Activated T-helper 1 cell treated with anti-CD3 and anti-CD28 coated beads, Interleukin-2, amount 50 U/mL, for 16 hours (primary cell): ENCODE measurements at places on chromosomes 6 and 20.

DNA sequence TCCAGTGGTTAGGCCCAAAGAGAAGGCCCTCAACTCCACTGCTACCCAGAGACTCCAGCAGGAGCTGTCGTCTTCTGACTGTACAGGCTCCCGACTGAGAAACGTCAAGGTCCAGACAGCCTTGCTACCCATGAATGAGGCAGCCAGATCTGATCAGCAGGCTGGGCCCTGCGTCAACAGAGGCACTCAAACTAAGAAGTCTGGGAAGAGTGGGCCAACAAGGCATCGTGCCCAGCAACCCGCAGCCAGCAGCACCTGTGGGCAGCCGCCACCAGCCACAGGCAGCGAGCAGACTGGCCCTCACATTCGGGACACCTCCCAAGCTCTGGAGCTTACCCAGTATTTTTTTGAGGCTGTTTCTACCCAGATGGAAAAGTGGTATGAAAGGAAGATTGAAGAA is 8.1 kb downstream of the LYRM2 start:
- DNase-seq: no peak

GRCh38 chr20:34022151-34022838 is 28.6 kb downstream of the RALY start:
- DNase-seq: no peak

DNA sequence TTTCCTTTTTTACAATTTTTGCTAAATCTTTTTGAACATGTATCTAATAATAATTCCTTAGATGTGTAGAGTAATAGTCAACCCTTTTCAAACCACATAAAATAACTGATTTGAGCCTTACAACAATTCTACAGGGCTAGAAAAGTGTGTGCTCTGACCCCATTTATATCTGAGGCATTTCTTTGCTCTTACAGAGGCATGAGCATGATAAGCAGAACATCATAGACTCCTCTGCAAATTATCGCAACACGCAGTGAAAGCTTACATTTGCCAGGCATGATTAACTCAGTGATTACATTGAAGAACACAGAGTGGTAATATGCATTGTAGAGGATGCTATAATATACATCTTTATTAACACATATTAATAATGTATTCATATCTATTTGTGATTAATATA is 120.4 kb downstream of the SIM1 start:
- DNase-seq: no peak

DNA sequence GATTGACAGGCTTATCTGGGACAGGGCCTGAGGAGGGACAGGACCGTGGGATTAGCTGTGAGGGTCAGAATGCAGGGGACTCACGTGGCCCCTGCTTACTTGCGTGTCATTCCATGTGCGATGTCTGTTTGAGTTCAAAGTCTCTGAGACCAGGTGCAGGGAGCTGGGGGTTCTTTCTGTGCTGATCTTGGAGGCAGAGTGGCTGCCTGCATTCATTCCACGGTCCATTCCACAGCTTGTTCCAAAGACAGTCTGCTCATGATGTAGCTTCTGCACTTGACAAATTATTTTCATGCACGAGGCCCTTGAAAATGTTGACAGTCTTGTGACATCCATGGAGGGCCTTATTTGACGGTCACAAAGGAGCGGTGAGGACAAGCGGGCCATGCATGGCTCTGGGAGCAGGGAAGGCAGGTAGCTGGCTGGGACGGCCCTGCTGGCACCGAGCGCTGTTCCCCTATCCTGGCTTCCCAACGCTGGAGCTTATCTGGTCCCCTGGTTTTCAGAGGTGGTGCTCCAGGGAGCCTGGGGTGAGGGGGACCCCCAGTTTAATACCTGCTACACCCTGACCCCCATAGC is 156.3 kb upstream of the RNF24 start:
- no peak for DNase-seq

DNA sequence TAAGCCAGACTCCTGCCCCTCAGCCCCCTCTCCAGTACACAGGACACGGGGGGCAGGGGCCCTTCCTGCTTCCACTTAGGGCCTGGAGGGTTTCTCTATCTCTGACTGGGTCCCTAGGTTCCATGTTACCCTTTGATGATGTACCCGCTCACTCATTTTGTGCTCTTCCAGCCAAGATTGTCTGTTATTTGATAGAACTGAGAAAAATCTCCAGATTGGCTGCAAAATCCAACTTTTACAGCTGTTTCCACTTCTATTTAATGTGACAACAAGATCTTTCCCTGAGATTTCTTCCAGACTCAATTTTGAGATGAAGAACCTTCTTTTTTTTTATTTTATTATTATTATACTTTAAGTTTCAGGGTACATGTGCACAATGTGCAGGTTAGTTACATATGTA is 85.7 kb downstream of the TMEM170B start:
- DNase-seq: no peak

- DNase-seq: no peak
These were observed 36.5 kb downstream of the TAB2 start for GRCh38 chr6:149354009-149354408.

DNA sequence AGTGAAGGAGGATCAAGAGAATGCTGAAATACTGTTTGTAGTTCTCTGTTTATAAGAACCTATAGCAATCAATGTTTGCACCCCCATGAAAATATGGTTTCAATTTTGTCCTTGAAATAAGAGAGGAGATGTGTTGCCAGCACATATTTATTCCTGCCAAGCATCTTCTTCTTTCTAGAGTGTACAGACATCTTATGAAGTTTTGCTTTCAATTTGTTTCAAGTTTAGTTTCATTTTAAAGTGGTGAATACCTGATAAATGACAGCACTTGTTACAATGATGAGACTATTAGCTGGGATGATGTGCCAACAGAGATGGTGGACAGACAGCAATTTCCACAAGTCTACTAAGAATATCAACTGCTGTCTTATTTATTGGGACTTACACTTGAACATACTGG is 39.2 kb upstream of the CENPW start:
- no peak for DNase-seq

DNA sequence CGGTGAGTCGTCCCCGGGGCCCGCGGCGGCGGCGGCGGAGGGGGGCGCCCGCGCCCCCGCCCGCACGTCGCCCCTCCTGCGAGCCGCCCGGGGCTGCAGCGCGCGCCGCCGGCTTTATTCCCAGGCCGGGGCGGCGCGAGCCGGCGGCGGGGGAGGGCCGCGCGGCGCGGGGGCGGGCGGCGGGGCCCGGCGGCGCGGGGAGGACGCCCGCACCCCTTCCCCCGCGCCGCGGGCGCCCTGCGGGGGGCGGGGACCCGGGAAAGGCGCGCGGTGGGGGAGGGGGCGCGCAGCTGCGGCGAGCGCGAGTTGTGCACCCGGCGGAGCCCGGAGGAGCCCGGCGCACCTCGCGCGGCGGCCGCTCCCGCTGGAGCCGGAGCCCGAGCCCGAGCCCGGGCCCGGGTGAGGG is 646 bp downstream of the HMGA1 start:
- no peak for DNase-seq

GRCh38 chr20:16760431-16761304 is 12.5 kb downstream of the OTOR start:
- no peak for DNase-seq

DNA sequence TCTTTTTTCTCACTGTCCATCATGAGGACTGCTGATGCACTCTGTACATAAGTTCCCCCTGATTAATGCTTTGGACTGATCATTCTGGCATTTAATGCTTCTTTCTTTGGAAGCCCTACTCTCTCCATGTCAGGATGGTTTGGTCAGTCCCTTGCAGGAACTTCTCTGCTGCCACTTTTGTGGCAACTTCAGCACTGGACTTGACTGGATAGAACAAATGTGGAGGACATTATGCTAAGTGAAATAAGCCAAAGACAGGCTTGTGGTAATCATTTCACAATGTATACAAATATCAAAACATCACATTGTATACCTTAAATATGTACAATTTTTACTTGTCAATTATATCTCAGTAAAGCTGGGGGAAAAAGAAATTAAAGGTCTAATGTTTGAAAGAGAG is 12.2 kb upstream of the BRPF3 start:
- no peak for DNase-seq

DNA sequence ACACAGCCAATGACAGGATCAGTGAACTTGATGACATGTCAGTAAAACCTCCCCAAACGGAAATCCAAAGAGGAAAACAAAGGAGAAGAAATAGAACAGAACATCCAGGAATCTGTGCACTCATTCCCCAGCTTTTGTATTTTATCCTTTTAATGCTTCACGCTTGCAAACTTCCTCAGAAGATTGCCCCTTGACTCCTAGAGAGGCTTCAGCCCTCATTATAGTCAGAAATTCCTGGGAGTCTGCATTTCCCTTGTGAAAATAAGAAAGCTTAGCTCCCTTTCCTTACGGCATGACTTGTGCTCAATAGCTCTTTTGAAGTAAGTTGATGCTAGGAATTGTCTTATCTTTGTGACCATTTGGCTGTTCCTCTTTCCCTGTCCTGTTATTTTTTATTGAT is 313.6 kb upstream of the OPRM1 start:
- DNase-seq: no peak

DNA sequence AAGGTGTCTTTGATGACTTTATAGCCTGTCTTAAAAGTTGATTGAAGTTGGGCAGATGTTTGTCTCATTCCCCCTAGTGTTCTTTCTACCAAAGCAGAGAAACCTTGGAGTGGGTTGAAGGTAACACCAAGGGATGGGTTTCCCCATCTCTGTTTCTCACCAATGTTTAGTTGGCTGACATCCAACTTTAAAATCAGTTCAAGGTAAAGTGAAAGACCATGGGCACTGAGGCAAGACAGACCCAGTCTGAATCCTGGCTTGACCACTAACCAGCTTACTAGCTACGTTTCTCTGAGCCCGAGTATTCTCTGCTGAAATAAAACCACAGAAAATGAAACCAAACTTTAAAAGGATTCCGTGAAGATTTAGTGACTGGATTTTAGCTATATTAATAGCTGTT is 258.9 kb downstream of the KIF16B start:
- DNase-seq: no peak

GRCh38 chr6:141551318-141551717 is 581.4 kb upstream of the GJE1 start:
- DNase-seq: no peak

DNA sequence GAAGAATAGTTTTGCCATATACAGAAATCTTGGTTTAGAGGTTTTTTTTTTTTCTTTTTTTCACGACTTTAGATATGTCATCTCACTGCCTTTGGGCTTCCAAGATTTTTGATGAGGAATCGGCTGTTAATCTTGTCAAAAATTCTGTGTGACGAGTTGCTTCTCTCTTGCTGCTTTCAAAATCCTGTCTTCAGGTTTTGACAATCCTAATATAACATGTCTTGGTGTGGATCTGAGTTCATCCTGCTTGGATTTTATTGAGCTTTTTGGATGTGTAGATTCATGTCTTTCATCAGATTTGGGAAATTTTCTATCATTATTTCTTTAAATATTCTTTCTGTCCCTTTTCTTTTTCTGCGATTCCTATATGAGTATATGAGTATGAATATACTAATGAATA is 61.1 kb downstream of the PLCG1 start:
- no peak for DNase-seq

GRCh38 chr6:83590416-83590815 is 78.1 kb downstream of the PRSS35 start:
- no peak for DNase-seq

DNA sequence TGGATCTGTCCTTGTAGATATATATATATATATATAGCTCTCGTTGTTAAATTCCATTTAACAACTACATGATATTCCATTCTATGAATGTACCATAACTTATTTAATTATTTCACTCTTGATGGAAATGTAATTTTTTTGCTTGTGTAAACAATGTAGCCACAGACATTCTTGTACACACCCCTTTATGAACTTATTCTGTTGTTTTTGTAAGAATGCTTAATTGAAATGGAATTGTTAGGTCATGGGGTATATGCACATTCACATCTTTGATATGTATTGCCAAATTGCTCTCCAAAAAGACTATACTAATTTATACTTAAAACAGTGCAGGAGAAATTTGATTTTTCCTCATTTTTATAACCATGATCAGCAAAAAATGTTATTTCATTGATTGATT is 67.2 kb downstream of the MAP3K4 start:
- no peak for DNase-seq

DNA sequence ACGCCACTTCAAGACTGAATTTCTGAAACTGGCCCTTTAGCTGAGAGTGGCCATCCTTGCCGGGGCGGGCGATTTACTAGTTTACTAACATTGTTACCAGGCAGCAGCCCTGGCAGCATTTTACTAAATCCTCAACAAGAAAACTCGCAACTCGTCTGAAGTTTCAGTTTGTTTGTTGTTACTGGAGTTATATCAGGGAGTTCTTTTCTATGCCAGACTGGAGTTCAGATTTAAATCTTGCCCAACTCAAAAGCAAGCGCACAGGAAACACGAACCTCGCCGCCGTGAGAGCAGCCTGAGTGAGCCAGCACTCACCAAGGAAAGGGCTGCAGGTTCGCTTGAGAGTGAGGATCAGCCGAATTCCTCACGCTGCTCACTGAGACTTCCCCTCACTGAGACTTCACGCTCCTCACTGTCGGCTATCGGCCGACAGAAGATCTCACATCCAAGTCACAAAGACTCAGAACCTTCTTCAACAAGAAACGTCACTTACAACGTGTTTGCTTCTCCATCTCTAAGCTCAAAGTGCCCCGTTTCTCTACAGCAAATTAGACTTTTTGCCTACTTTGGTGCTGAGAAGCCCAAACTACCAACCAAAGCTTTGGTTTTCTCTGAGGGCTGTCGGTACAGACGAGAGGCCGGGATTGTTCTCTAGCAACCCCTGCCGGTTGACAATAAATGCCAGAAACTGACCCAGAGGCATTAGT is 78.9 kb downstream of the OLIG3 start:
- DNase-seq: peak; percentile 22

- no peak for DNase-seq
These were observed 74.9 kb downstream of the ZDHHC14 start for GRCh38 chr6:157455731-157456523.

DNA sequence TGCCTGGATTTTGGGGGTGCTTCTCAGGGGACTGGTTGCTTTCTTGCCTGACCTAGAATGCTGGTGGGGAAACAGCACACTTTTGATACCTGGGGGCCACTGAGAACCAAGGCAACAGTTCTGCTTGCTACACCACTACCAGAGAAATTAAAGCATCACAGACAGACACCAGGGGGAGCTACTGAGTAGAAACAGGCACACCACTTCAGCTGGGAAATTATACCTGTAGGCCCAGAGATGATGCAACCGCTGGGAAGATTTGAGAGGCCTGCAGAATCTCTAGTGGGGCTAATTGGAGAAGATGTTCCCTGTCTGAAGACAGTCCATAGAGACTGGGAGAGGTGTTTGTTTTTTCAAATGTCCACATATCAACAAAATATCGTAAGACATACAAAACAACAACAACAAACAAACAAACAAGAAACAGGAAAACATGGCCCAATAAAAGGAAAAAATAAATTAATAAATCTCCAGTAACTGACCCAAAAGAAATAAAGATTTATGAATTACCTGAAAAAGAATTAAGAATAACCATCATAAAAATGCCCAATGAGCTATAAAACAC is 129.4 kb upstream of the RIN2 start:
- no peak for DNase-seq
